ENCODE measurements at places on chromosomes 6 and 20. TPM values are rescaled to one million over a fixed set of nuclear protein-coding genes. Genes with fewer than 3 reads are reported as not detected.

Gene XKR7
- not detected for total RNA-seq

Gene RSPO4
- total RNA-seq, result not detected

Gene GSTA2
- total RNA-seq, result not detected

Gene ZNF334
- 1.2 TPM for total RNA-seq

Gene CALHM6
- total RNA-seq, result 0.09 TPM
